HT-29 (cell line): ENCODE measurements at places on chromosomes 16 and 17. TPM values are rescaled to one million over a fixed set of nuclear protein-coding genes. Genes with fewer than 3 reads are reported as not detected.

The SERPINF2 gene
- total RNA-seq, result 9.8 and 10.9 TPM in 2 replicates

The SOST gene
- not detected in 2 replicates for total RNA-seq

DNA sequence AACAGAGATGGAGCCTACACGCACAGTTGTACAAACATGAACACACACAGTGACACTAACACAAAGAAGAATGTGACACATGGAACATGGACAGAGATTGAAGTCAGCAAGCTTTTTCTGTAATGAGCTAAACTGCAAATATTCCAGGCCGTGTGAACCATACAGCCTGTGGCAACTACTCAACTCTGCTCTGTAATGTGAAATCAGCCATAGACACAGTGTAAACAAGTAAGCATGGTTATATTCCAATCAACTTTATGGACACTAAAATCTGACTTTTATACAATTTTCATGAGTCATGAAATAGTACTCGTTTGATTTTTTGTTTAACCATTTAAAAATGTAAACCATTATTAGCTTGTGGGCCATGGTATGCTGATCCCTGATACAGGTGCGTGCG, 120.2 kb downstream of the SMG6 start:
- no peak for DNase-seq

GRCh38 chr16:13988038-13988437, 68.1 kb downstream of the ERCC4 start:
- DNase-seq, result no peak

- peak; percentile 51 for DNase-seq
Observed at GRCh38 chr17:77649717-77650211, 308.7 kb upstream of the TNRC6C start.
